Heart right ventricle (tissue), 16 donors: ENCODE measurements at places on chromosomes 3 and 15. TPM values are rescaled to one million over a fixed set of nuclear protein-coding genes. Genes with fewer than 3 reads are reported as not detected.

The MFGE8 gene
- 528 TPM for polyA plus RNA-seq

DNA sequence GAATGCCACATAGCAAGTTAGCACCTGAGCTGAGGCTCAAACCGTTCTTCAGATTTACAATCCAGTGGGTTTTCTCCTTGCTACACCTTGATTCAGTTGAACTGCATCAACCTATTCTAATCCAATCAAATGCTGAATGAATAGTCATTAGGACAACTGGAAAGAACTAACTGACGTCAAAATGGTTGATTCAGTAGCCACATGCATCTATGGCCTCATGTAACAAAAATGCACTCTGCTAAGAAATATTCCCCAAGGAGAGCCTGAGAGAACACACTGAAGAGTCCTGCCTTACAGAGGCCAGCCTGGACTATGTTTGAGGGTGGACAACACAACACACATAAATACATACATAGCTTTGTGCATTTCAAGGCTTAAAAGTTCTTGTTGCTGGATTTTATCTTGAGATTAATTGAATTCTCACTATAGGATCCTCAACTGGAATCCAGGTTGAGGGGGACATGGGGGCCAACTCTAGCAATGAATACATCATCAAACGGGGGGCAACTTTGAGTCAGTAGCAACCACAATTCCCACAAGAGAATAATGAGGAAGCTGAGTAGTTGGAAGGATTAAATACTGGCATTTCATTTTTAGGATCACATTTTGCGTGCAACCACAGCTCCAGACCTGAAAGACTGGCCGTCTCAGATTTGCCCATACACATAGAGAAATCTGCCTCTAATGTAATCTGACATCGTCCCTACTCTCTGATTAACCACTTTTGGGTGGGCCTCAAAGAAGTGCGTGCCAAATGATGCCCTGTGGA, 280.2 kb upstream of the ICE2 start:
- DNase-seq: no peak

DNA sequence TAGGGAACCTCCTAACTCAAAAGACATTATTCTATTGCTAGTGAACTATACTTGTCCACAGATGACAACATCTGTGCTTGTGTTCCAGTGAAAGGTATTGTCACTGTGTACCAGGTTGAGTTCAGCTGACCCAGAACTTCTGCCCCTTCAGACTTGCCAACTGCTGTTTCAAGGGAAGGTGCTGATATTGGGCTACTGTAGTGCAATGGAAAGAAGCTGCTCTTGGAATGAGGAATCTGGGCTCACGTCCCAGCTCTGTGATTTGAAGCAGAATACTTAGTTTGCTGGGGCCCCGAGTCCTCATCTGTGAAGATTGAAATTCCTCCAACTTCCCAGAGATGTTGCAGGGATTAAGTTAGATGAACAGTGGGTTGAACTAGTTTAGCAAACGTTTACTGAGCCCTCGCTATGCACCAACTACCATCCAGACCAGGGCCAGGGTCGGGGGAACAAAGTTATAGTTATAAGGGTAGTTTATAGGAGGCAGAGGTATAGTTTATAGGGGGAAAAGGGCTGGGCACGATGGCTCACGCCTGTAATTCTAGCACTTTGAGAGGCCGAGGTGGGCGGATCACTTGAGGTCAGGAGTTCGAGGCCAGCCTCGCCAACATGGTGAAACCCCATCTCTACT, 15.9 kb upstream of the UMPS start:
- no peak for DNase-seq

The FAM81A gene
- 3.2 TPM for polyA plus RNA-seq

- no peak for DNase-seq
Measured at GRCh38 chr3:128545120-128545752, 52.2 kb upstream of the GATA2 start.

GRCh38 chr3:186083746-186084145, 25.1 kb downstream of the ETV5 start:
- no peak for DNase-seq

GRCh38 chr3:21794291-21794690, 43.3 kb upstream of the ZNF385D start:
- no peak for DNase-seq

DNA sequence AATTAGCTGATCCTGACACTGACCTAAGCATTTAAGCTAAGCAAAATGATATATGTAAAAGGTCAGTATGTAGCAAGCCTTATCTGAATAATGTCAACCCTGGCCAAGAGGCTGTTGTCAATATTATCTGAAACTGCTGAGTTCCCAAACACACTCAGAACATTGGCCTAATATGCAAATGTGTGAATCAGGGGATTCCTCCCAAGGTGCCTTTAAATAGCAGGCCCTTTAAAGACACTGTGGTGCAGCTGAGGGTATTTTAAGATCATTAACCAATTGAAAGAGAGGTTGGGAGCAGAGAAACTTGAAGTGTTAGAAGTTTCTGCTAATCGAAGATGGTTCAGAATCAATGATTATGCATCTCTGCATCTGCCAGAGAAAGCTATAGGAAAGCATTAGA, 207.0 kb downstream of the NTRK3 start:
- no peak for DNase-seq

DNA sequence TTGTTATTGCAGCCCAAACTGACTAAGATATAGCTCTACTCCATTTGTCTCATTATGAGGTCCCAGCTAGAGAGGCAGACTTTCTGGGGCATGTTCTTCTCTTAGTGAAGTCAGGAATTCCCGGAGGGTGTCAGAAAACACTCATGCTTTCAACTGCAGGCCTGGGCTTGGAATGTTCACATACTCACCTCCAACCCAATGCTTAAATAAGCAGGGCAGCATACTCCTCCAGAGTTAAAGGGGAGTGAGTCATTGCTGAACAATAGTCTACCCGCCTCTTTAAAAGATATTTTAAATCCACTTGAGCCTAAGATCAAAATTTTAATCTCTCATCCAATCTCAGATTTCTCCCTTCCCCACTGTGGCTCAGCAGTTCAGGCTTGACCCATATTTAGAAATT, 167.8 kb upstream of the DPH6 start:
- no peak for DNase-seq

The CHAC1 gene
- 7.6 TPM for polyA plus RNA-seq

- DNase-seq: no peak
Measured at GRCh38 chr3:7315037-7315436, 454.1 kb downstream of the GRM7 start.

The PROK2 gene
- polyA plus RNA-seq: 0.15 TPM
